Upper lobe of left lung (tissue), 6 donors: ENCODE measurements at places on chromosomes 2 and 18. TPM values are rescaled to one million over a fixed set of nuclear protein-coding genes. Genes with fewer than 3 reads are reported as not detected.

GRCh38 chr2:230140667-230141066 is 71.9 kb upstream of the SLC16A14 start:
- DNase-seq = no peak

DNA sequence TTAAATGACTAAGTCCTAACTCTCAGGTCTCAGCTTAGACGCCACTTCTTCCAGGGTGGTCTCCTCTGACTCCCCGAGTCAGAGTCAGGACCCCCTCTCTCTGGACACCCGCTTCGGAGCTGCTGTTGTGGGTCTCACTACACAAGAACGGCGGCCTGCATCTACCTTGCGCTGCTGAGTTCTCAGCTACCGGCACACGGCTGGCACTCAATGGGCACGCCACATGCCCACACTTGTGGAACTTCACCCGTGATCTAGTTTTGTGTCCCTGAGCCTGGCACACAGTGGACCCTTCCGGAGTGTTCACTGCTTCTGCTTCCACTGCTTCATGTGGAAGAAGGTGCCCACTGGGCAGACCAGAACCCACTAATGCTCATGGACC is 58.3 kb upstream of the ID2 start:
- DNase-seq = no peak

DNA sequence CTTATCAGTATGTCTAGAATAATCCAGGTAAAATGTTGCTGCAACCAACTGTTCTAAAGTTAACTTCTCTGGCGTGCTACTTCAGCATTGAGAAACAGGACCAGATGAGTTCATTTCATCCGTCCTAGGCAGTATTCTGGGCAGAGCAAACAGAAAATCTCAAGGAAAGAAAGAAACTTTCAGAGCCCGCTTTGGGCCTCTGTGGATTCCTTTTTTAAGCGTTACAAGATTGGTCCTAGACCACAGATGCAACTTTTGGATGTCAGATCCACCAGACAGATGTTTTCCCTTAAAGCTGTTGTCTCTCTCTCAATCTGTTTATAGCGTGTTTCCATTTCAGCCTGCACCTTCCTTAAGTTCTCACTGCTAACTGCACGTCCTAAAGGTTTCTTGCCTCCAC is 75.0 kb downstream of the BCL2 start:
- DNase-seq = no peak

DNA sequence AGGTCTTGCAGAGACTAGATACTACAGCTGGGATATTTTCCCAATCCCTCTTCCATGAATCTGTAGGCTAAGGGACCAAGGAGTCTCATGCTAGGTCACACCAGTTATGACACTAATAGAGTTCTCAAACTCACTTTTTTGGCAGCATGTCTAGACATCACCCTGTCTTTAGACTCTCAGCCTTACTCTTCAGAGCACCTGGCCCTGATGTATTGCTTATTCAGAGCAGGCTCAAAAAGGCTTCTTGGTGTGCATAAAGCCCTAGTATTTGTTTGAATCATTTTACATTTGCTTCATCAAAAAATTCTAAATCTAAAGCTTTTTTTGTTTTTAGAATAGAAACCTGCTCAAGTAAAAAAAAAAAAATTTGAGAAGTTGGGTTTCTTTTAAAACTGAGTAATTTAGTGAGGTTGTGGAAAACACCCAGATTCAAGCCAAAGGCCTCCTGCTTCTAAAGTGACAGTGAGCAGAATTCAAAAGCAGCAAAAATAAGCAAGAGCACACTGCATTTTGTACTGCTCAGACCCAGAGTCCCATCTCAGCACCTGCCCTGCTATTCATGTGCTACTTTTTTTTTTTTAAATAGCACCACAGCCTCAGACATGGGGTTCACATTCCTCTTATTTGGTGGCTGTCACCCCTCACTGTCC is 18.0 kb upstream of the DNAH6 start:
- DNase-seq = no peak

GRCh38 chr18:23910032-23910431 is 104.5 kb upstream of the TTC39C start:
- DNase-seq = no peak

- no peak for DNase-seq
Measured at GRCh38 chr2:207044379-207045362, 105.4 kb downstream of the CPO start.

DNA sequence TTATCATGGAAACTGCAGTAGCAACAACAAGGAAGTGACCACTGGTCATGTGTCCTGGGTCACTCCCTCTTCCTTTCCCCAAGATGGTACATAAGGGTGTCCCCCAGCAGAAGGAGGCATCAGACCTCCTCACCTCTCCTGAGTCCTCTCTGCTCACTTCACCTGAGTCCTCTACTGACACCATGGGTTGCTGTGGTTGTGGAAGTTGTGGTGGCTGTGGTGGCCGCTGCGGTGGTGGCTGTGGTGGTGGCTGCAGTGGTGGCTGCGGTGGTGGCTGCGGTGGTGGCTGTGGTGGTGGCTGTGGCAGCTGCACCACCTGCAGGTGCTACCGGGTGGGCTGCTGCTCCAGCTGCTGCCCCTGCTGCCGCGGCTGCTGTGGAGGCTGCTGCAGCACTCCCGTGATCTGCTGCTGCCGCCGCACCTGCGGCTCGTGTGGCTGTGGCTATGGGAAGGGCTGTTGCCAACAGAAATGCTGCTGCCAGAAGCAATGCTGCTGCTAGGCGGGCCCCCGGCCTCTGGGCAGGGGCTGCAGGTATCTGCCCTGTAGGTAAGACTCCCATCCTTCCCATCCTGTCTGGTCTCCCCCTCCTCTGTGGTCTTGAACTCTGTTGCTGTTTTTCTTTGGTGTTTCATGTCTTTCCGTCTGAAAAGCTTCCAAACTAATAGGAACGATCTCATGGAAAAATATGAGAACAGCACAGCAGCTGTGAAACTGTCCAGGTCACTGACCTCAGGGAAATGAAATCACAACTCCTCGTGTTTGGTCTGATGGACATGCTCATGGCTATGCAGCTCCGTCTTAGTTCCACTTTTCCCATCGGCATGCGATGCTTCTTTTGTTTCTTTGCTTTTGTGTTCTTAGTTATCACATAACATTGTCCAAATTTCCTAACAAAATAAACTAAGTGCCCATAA is at the start of gene SCYGR4:
Gene SCYGR4, plus strand, starts transcription at position 183 of the 915 bp plus-strand sequence. Its CDS starts 0 bp downstream, at position 183.
- no peak for DNase-seq

- no peak for DNase-seq
Measured at GRCh38 chr2:188324067-188324466, 32.4 kb downstream of the GULP1 start.

CD8B2 gene
- not detected for total RNA-seq

IL1B gene
- 6.2 TPM for total RNA-seq

CCDC150 gene
- total RNA-seq = 1.7 TPM

EPB41L5 gene
- 181 TPM for total RNA-seq

MLPH gene
- total RNA-seq = 464 TPM
